ENCODE measurements at places on chromosomes 1 and 21. TPM values are rescaled to one million over a fixed set of nuclear protein-coding genes. Genes with fewer than 3 reads are reported as not detected.

The KMO gene
- total RNA-seq, result 0.17 TPM

The COL24A1 gene
- total RNA-seq, result 0.09 TPM

The AXDND1 gene
- not detected for total RNA-seq

The OTUD3 gene
- total RNA-seq, result 5.0 TPM

The LEFTY1 gene
- not detected for total RNA-seq

The RPTN gene
- not detected for total RNA-seq

The PGLYRP4 gene
- not detected for total RNA-seq

The IGSF21 gene
- not detected for total RNA-seq

The ELF3 gene
- 9.9 TPM for total RNA-seq

- DNase-seq, result no peak
Observed at GRCh38 chr1:6591222-6591621, 11.4 kb downstream of the ZBTB48 start.

GRCh38 chr1:225653463-225654276 is 747 bp upstream of the ENAH start:
- peak; percentile 82 for DNase-seq

GRCh38 chr1:31745096-31745945 is 18.8 kb downstream of the ADGRB2 start:
- peak; percentile 78 for DNase-seq

- no peak for DNase-seq
Observed at GRCh38 chr1:246351721-246352120, 155.4 kb downstream of the SMYD3 start.
